ENCODE measurements at places on chromosomes 11 and 22. TPM values are rescaled to one million over a fixed set of nuclear protein-coding genes. Genes with fewer than 3 reads are reported as not detected.

IL10RA gene
- not detected for total RNA-seq

CARNS1 gene
- 0.13 TPM for total RNA-seq

PGAP2 gene
- total RNA-seq: 9.7 TPM

SUSD2 gene
- 0.13 TPM for total RNA-seq

CLDN5 gene
- total RNA-seq: 542 TPM

MSANTD4 gene
- total RNA-seq: 29.8 TPM

RIMBP3B gene
- not detected for total RNA-seq

MB gene
- not detected for total RNA-seq

SEC14L6 gene
- total RNA-seq: 0.29 TPM

CBL gene
- 46.1 TPM for total RNA-seq

POU2F3 gene
- not detected for total RNA-seq

KRTAP5-10 gene
- not detected for total RNA-seq

DEFB131B gene
- not detected for total RNA-seq

KCNJ4 gene
- total RNA-seq: not detected

PNPLA5 gene
- not detected for total RNA-seq

OR51E2 gene
- not detected for total RNA-seq

FUT4 gene
- total RNA-seq: 8.4 TPM

OR5B17 gene
- not detected for total RNA-seq

MMP27 gene
- not detected for total RNA-seq

GRAP2 gene
- not detected for total RNA-seq

SOX10 gene
- total RNA-seq: not detected

NTM gene
- total RNA-seq: 0.66 TPM

PAMR1 gene
- 0.65 TPM for total RNA-seq

KREMEN1 gene
- 1.1 TPM for total RNA-seq

OR2AG1 gene
- total RNA-seq: not detected

LINC01488 gene
- not detected for total RNA-seq

TPH1 gene
- total RNA-seq: 0.13 TPM

ISX gene
- not detected for total RNA-seq

OR8D1 gene
- not detected for total RNA-seq

MAJIN gene
- not detected for total RNA-seq

LRRC55 gene
- total RNA-seq: not detected

DDIAS gene
- 15.0 TPM for total RNA-seq

Data from thoracic aorta endothelial cell (primary cell).